ENCODE measurements at places on chromosomes 3 and 15. TPM values are rescaled to one million over a fixed set of nuclear protein-coding genes. Genes with fewer than 3 reads are reported as not detected.

GRCh38 chr3:190048932-190049441 is 71.7 kb downstream of the P3H2 start:
- H3K4me1 ChIP-seq: no peaks in the 10 kb centered on the region
- H3K27ac ChIP-seq: no peak overlapping the region
- no peak overlapping the region for H3K4me3 ChIP-seq
- H3K36me3 ChIP-seq: no peaks in the 10 kb centered on the region

DNA sequence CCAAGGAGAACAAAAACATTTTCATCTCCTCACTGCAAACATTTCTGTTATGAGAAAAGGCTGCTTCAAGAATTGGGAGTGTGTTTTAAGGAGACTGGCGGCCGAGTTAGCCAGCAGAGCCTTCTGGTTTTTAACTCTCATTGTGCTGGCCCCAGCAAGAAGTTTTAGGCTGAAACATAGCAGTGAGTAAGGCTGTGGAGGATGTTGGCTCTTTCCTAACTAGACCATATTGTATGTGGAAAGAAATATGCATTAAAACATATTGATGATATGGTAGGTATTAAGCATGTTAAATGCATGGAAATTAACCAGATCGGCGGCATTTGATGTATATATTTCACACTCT is 90.7 kb downstream of the TIGIT start:
- no peak for DNase-seq
- H3K4me3 ChIP-seq: peak overlapping the region; percentile 46
- no peaks in the 10 kb centered on the region for H3K4me1 ChIP-seq
- no peaks in the 10 kb centered on the region for H3K27me3 ChIP-seq

- no peak overlapping the region for H3K4me3 ChIP-seq
- H3K27ac ChIP-seq: no peak overlapping the region
- no peaks in the 10 kb centered on the region for H3K36me3 ChIP-seq
Measured at GRCh38 chr3:39990532-39990931, 181.1 kb downstream of the MYRIP start.

GRCh38 chr15:44265757-44266156 is 22.8 kb upstream of the GOLM2 start:
- no peaks in the 10 kb centered on the region for H3K27me3 ChIP-seq
- H3K4me3 ChIP-seq: no peak overlapping the region
- no peaks in the 10 kb centered on the region for H3K36me3 ChIP-seq
- no peaks in the 10 kb centered on the region for H3K4me1 ChIP-seq

GRCh38 chr3:111926266-111926676 is 52.6 kb upstream of the ABHD10 start:
- H3K36me3 ChIP-seq: no peaks in the 10 kb centered on the region
- H3K4me3 ChIP-seq: no peak overlapping the region
- H3K27ac ChIP-seq: no peak overlapping the region
- DNase-seq: no peak
- H3K27me3 ChIP-seq: no peaks in the 10 kb centered on the region

DNA sequence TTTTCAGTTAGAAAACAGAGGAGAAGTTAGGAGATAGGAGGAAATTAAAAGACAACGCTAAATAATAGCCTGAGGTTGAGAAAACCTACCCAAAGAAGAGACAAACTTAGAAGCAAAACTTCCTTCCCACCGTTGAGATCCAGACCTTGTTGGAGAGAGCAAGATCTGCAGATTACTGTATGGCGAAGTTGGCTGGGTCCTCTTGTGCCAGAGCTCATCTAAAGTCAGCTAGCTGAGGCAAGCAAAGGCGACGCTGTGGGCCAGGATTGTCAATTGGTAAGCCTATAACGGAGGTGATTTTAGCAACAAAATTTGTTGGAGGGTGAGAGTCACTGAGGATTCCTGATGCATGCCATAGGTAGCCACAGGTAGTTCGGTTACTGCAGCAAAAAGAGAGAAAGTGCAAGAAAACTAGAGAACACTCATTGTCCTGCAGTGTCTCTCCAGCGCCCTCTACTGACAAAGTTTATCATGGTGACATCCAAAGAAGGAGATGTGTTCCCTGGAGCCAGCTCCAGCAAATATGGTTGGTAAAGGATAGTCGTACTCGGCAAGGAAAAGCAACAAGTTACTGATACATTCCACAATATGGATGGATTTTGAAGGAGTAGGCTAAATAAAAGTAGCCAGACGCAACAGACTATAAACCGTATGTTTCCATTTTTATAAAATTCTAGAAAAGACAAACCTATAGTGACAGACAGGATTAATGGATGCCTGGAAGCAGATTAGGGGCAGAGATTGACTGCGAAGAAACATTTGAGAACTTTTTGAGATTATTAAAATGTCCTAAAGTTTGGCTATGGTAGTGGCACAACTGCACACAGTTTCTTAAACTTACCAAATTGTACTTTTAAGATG is 9.8 kb upstream of the OR5K4 start:
- H3K36me3 ChIP-seq: no peaks in the 10 kb centered on the region
- no peak overlapping the region for H3K4me3 ChIP-seq
- no peak for DNase-seq
- no peaks in the 10 kb centered on the region for H3K27me3 ChIP-seq
- H3K27ac ChIP-seq: no peak overlapping the region
- no peaks in the 10 kb centered on the region for H3K4me1 ChIP-seq

DNA sequence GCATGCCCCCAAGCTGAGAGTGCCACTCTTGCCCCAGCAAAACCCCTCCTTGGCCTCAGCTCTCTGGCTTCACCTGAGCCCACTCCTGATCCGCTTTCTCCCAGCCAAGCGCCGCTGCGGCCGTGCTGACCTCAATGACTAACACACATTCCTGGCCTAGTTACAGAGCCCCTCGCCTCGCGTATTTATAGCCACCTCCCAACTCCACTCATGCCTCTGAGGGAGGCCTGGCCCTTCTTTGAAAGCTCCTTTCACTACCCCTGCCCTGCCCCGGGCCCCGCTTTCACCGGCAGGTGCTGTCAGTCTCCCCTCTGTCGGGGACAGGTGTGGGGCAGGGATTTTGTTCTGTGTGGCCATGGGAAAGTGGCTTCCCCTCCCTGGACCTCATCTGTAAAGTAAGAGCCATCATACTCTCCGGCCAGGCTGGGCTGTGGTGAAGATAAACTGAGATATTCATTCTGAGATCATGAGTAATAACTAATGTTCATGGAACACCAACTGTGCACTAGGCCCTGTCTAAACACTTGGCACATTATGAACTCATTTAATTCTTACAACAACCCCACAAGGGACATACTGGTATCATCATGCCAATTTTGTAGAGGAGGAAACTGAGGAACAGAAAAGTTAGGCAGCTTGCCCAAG is 13.2 kb upstream of the ATP2B2 start:
- H3K4me1 ChIP-seq: no peaks in the 10 kb centered on the region
- no peaks in the 10 kb centered on the region for H3K36me3 ChIP-seq
- H3K27me3 ChIP-seq: no peaks in the 10 kb centered on the region
- no peak for DNase-seq

GRCh38 chr3:123347691-123348264 is 101.1 kb downstream of the ADCY5 start:
- no peak for DNase-seq
- no peak overlapping the region for H3K4me3 ChIP-seq
- no peaks in the 10 kb centered on the region for H3K4me1 ChIP-seq
- H3K27me3 ChIP-seq: no peaks in the 10 kb centered on the region

DNA sequence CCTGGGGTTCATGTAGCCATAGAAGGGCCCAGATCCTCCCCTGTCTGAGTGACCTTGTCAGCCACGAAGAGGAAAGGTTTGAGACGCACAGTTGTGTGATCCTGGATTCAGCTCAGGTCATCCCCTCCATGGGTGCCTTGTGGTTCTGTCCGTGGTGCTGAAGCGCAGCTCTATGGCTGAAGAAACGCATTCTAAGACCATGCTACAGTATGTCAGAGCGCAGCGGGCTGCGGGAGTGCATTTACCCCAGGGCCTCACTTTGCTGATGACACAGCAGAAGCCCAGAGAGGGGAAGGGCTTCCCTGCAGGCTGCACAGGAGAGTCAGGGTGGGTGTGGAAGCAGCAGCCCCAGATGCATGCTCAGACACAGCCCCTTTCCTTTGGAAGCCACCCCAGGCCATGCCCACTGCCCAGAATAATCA is 68.8 kb upstream of the IQSEC1 start:
- DNase-seq: no peak
- no peaks in the 10 kb centered on the region for H3K36me3 ChIP-seq
- no peak overlapping the region for H3K4me3 ChIP-seq
- H3K4me1 ChIP-seq: no peaks in the 10 kb centered on the region

DNA sequence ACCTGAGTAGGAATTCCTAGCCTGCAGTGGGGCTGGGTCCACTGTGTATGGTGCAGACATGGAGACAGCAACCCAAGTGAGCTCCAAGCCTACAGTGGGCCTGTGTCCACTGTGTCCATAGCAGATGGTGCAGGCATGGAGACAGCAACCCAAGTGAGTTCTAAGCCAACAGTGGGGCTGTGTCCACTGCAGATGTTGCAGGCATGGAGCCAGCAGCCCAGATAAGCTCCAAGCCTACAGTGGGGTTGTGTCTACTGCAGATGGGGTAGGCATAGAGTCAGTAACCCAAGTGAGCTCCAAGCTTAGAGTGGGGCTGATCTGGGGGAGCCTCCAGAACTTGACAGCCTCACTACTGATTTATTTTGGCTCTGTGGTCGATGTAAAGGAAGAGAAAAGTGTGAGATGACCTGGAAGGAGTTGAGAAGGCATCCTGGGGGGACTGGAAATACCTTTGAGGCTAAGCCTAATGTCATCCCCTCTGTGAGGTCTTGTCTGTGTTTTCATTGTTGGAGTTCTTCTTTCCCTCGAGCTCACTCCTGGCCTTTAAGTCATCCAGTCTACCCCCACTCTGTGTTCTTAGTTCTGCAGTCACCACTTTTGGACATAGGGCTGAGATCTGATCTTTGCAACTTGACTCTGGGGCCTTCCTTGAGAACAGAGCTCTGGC is 22.4 kb upstream of the IL16 start:
- no peak for DNase-seq
- H3K4me3 ChIP-seq: no peak overlapping the region
- no peaks in the 10 kb centered on the region for H3K4me1 ChIP-seq
- no peak overlapping the region for H3K27ac ChIP-seq
- no peaks in the 10 kb centered on the region for H3K36me3 ChIP-seq

CLSTN2 gene
- 15.5 TPM for total RNA-seq

- H3K4me3 ChIP-seq: no peak overlapping the region
- H3K27me3 ChIP-seq: no peaks in the 10 kb centered on the region
- H3K27ac ChIP-seq: no peak overlapping the region
- H3K4me1 ChIP-seq: no peaks in the 10 kb centered on the region
- DNase-seq: no peak
Measured at GRCh38 chr3:152444029-152444641, 175.4 kb downstream of the MBNL1 start.

DNA sequence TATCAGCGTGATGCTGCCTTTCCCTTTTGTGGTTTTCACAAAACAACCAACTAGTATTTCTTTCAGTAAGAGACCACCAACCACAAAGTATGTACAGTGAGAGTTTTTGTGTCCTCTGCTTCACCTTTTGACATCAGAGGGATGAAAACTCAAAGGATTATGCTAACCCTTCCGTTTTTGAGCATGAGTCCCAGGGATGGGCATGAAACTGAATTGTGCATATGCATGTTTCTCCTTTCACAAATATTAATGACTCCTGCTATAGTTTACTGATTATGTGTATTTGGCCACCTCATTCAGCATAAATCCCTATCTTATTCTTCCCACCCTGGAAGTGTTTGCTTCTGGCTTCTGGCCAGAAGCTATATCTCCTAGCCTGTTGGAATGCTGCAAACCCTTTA is 59.2 kb downstream of the RSRC1 start:
- no peak overlapping the region for H3K4me3 ChIP-seq
- no peaks in the 10 kb centered on the region for H3K27me3 ChIP-seq
- no peak for DNase-seq
- H3K36me3 ChIP-seq: no peaks in the 10 kb centered on the region
- no peaks in the 10 kb centered on the region for H3K4me1 ChIP-seq
- no peak overlapping the region for H3K27ac ChIP-seq

- no peak overlapping the region for H3K4me3 ChIP-seq
- H3K36me3 ChIP-seq: no peaks in the 10 kb centered on the region
- DNase-seq: no peak
- no peaks in the 10 kb centered on the region for H3K27me3 ChIP-seq
Measured at GRCh38 chr3:178479860-178480259, 56.4 kb upstream of the KCNMB2 start.

DNASE1L3 gene
- total RNA-seq: 9.2 TPM

GRCh38 chr3:177481329-177481728 is 284.0 kb upstream of the TBL1XR1 start:
- peaks cover 7% of the 10 kb centered on the region for H3K4me1 ChIP-seq
- H3K27me3 ChIP-seq: no peaks in the 10 kb centered on the region
- DNase-seq: no peak
- no peak overlapping the region for H3K4me3 ChIP-seq

ALDH1A3 gene
- 44.9 TPM for total RNA-seq

GRCh38 chr3:146164971-146165769 is 4.2 kb upstream of the PLOD2 start:
- H3K36me3 ChIP-seq: no peaks in the 10 kb centered on the region
- no peak overlapping the region for H3K27ac ChIP-seq

- H3K4me1 ChIP-seq: no peaks in the 10 kb centered on the region
- DNase-seq: no peak
- no peak overlapping the region for H3K27ac ChIP-seq
Measured at GRCh38 chr15:100681335-100681746, 79.0 kb downstream of the ASB7 start.

DNA sequence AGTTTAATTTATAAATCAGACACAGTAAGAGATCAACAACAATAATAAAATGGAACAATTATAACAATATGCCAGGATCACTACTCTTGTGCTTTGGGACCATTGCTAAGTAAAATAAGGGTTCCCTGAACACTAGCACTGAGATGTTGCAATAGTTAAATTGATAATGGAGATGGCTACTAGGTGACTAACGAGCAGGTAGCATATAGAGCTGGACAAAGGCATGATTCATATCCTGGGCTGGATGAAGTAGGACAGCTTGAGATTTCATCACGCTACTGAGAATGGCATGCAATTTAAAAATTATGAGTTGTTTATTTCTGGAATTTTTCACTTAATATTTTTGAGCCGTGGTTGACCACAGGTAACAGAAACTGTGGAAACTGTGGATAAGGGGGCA is 20.7 kb upstream of the MYZAP start:
- no peak overlapping the region for H3K4me3 ChIP-seq
- H3K27ac ChIP-seq: no peak overlapping the region
- H3K4me1 ChIP-seq: no peaks in the 10 kb centered on the region
- no peaks in the 10 kb centered on the region for H3K27me3 ChIP-seq
- H3K36me3 ChIP-seq: no peaks in the 10 kb centered on the region

DNA sequence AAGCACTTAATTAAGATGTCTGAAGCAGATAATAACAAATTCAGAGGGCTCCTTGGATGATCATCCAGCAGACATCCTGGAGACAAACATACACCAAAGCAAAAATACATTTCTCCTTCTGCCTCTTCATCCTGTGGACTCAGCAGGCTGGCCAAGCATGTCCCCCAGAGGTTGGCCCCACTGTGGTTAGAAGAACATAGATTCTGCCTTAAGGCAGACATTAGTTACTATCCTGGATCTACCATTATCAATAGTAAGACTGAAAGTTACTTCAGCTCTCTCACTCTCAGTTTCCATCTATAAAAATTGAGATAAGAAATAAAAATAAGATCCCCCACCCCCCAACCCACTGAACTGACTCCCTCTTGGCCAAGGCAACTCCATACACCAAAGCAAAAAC is 28.6 kb upstream of the TGFBR2 start:
- no peak overlapping the region for H3K4me3 ChIP-seq
- no peaks in the 10 kb centered on the region for H3K4me1 ChIP-seq
- no peaks in the 10 kb centered on the region for H3K27me3 ChIP-seq
- no peak for DNase-seq
- H3K36me3 ChIP-seq: no peaks in the 10 kb centered on the region

TIMP4 gene
- 46.9 TPM for total RNA-seq

UBE2E2 gene
- 59.7 TPM for total RNA-seq

GRCh38 chr3:31116651-31117050 is 222.2 kb upstream of the GADL1 start:
- H3K4me1 ChIP-seq: no peaks in the 10 kb centered on the region
- no peak overlapping the region for H3K27ac ChIP-seq
- no peak for DNase-seq

All from breast epithelium (tissue), 4 donors.